ENCODE measurements at places on chromosomes 7 and 10.

DNA sequence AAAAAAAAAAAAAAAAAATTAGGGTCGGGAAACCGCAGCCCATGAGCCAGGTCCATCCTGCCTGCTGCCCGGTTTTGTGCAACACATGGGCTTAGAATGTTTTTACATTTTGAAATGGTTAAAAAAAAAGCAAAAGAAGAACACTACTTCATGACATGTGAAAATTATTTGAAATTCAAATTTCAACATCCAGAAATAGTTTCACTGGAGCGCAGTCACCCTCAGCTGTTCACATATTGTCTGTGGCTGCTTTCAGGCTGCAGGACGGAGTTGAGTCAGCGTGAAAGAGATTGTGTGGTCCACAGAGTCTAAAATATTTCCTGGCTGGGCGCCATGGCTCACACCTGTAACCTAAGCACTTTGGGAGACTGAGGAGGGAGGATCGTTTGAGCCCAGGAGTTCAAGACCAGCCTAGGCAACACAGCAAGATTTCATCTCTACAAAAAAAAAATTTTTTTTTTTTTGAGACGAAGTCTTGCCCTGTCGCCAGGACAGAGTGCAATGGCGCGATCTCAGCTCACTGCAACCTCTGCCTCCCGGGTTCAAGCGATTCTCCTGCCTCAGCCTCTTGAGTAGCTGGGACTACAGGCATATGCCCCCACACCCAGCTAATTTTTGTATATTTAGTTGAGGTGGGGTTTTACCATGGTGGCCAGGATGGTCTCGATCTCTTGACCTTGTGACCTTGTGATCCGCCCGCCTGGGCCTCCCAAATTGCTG lies 63.9 kb upstream of the ECHDC3 start:
- peak; percentile 57 for DNase-seq

GRCh38 chr7:25482631-25483030 lies 254.3 kb upstream of the NPVF start:
- no peak for DNase-seq

DNA sequence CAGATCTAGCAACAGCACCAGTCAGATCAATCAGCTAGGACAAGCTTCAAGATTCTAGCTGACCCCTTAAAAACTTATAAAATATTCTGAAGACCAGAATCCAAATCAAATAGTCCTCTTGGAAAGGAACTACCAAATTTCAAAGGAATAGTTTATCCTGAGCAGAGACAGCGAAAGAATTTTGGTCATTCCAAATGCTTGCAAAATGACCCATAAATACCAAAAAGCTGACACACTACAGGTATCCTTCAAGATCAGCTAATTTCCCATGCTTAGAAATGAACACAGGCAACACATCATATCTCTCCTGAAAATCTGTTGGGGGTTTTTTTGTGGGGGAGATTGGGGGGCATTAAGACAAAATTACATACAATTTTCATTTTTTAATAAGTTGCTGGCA lies 78.8 kb downstream of the PDSS1 start:
- peak; percentile 33 for DNase-seq

DNA sequence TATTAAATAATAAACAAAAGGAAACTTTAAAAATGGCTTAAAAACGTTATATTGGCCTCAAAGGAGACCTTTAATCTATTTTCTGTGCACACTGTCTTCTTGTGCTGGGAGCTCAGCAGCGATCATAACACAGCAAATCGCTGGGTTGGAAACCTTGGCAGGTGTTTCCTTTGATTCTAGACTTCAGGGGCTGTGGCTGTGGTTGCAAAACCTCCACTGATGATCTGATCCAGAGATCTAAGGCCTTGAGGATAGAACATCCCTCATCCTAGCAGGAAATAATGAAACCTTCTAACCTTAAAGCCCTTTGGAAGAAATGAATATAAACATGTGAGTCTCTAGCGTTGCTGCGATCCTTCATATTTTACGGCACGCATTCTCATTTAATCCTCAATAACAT lies 29.8 kb downstream of the CDHR3 start:
- no peak for DNase-seq

GRCh38 chr10:51300617-51301304 lies 226.5 kb downstream of the PRKG1 start:
- DNase-seq: peak; percentile 21

Data from fibroblast of skin of right biceps (primary cell).